ENCODE measurements at places on chromosomes 7 and 10.

GRCh38 chr10:43264344-43264964 is 2.4 kb downstream of the RASGEF1A start:
- DNase-seq: no peak

GRCh38 chr10:8702181-8702580 is 647.7 kb downstream of the GATA3 start:
- DNase-seq: no peak

DNA sequence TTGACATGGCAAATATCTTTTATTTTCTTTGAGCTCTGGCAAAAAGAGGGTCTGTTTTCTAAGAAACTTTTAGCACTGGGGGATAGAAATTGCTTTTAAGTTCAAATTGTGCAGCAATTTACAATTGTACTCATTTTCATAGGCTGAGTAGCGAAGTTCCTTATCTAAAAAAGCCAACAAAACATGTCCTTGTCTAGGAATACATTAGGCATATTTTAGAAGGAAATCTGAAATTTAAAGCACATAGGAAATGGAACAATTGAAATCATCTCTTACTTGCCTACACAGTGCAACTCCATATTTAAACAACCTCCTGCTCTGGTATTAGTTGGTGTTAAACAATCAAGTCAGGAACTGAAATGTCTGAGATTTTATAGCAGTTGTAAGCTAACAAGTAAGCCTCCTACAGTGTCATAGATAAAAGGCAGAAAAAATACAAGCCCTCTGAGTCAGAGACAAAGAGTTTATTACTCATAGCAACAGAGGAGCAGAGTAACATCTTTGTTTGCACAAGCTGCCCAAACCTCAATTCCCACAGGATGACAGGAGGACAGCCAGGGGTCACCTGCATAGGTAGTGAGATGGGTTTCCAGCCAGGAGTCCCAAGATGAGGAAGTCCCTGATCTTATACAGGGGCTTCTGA is 280.2 kb upstream of the HGF start:
- peak; percentile 78 for DNase-seq

DNA sequence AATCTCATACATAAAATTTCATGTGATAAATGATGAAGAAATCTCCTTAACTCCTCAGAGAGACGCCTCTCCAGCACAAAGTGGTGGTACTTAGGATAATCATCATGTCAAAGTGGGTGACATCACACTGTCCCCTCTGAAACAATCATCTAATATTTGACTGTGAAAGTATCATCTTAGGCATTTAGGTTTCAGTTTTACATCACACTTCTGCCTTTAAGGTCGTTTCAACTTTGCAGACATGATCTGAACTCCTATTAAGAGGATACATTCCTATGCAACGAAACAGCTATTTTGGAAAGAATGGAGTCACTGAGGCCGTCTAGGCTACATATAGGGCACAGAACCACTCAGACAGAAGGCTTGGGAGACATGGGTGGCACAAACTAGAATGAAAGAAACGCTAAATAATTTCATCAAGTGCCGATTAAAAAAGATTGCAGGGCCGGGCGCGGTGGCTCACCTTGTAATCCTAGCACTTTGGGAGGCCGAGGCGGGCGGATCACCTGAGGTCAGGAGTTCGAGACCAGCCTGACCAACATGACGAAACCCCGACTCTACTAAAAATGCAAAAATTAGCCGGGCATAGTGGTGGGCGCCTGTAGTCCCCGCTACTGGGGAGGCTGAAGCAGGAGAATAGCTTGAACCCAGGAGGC is 2.0 kb downstream of the VOPP1 start:
- peak; percentile 46 for DNase-seq

- DNase-seq: no peak
These were observed 83.7 kb downstream of the DIP2C start for GRCh38 chr10:605632-606325.

GRCh38 chr10:104113376-104113956 is 8.5 kb upstream of the SFR1 start:
- DNase-seq: no peak

- no peak for DNase-seq
These were observed 757.1 kb downstream of the SORCS3 start for GRCh38 chr10:105398202-105398601.

- no peak for DNase-seq
These were observed 603.2 kb downstream of the LRMDA start for GRCh38 chr10:76034353-76035205.

GRCh38 chr7:139645572-139646523 is 122.4 kb downstream of the CLEC2L start:
- peak; percentile 73 for DNase-seq

DNA sequence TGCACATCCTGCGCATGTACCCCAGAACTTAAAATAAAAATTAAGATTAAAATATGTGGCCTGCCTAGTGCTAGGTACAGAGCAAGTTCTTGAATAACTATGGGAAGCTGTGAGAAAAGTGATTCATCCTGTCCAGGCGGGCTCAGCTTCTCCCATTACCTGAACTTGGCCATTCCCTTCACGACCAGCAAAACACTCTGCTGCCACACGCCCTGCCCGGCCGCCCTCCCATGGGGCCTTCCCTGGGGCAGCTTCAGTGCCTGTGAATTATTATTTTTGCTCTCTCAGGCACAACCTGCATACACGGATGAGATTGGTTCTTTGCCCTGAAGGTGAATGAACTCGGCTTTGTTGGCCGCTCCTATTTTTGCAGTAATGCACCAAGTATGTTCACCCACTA is 209.2 kb upstream of the SHH start:
- no peak for DNase-seq

- DNase-seq: no peak
These were observed 535.9 kb downstream of the PHTF2 start for GRCh38 chr7:78334426-78334825.

GRCh38 chr7:155872678-155873369 is 60.6 kb upstream of the SHH start:
- no peak for DNase-seq

- peak; percentile 40 for DNase-seq
These were observed 25.3 kb downstream of the TNS3 start for GRCh38 chr7:47556511-47557180.

DNA sequence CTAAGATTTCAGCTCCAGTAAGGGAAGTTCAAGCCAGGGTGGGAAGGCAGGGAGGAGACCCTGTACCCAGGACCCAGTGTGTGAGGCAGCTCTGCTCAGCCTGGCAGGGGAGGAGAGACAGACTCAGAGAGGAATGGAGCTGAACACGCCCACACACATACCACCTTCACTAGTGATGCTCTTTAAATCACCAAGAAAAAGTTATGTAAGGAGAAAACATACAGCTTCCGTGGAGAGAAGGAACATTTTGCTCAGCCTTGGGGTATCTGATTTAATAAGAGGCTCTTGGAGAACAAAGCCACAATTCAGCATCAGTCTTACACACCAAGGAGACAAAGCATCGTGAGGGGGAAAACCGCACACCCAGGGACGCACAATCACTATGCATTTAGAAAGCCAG is 62.9 kb downstream of the PRKAG2 start:
- DNase-seq: no peak

GRCh38 chr10:108465871-108466641 is 1301.5 kb upstream of the SORCS1 start:
- DNase-seq: peak; percentile 32

Measured in EL (cell line).